ENCODE measurements at places on chromosomes 5 and 9. TPM values are rescaled to one million over a fixed set of nuclear protein-coding genes. Genes with fewer than 3 reads are reported as not detected.

DNA sequence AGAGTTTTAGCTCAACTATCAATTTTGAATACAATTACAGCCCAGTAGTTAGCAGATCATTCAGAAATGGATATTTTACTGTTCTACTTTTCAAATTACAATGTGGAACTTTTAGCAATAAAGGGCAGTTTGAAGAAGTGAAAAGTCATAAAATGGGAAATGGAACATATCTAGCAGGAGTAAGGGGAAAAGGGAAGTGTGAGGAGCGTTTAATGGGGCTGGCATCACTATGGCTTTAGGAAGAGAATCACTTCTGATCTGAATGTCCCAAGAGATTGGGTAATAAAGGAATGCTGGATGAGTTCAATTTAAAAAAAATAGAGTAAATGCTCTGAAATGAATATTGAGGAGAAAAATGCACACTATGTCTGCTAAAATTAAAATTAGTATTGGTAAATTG, 77.4 kb downstream of the ATPSCKMT start:
- no peak for DNase-seq

- no peak for DNase-seq
Measured at GRCh38 chr5:176628406-176629228, 1.7 kb downstream of the SNCB start.

CAMK4 gene
- total RNA-seq, result 0.48 TPM

GRCh38 chr9:108615152-108615551, 240.6 kb downstream of the ACTL7B start:
- no peak for DNase-seq

GRCh38 chr5:140823475-140823874, 2.1 kb downstream of the PCDHA5 start:
- DNase-seq, result no peak
